Activated CD8-positive, alpha-beta memory T cell treated with anti-CD3 and anti-CD28 coated beads for 4 hours (primary cell): ENCODE measurements at places on chromosomes 7 and 10.

- DNase-seq = peak; percentile 27
Observed at GRCh38 chr7:130242198-130243014, 24.3 kb upstream of the CPA2 start.

- DNase-seq = no peak
Observed at GRCh38 chr7:149093228-149093627, 2.7 kb upstream of the ZNF786 start.

GRCh38 chr7:92988051-92988450, 129.7 kb downstream of the SAMD9 start:
- DNase-seq = no peak

DNA sequence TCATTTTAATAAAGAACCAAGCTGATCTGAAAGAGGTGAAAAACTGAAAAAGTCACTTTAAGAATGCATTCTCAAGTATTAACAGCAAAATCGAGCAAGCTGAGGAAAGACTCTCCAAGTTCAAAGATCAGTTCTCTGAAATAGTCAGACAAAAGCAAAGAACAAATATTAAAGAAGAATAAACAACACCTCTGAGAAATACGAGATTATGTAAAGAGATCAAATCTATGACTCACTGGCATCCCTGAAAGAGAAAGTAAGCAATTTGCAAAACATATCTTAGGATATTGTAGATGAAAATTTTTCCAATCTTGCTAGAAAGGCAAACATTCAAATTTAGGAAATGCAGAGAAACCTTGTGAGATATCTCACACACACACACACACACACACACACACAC, 138.4 kb upstream of the HGF start:
- DNase-seq = no peak

DNA sequence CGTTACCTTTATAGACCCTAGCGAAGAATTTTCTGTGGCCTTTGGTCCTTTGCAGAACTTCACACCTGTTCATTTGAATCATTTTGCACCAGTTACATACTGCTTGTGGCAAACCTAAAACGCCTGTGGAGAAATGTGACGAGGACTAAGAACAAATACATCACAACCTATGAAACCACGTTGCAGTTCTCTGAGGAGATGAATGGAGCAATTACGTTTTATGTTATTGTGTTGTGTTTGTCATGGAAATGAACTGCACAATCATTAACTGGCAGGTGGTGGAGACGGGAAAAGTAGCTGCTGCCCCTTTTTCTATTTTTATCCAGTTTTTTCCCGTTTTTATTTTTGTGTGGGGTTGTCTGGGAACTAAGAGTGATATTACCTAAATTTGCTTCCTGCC, 505.5 kb downstream of the SDK1 start:
- no peak for DNase-seq

DNA sequence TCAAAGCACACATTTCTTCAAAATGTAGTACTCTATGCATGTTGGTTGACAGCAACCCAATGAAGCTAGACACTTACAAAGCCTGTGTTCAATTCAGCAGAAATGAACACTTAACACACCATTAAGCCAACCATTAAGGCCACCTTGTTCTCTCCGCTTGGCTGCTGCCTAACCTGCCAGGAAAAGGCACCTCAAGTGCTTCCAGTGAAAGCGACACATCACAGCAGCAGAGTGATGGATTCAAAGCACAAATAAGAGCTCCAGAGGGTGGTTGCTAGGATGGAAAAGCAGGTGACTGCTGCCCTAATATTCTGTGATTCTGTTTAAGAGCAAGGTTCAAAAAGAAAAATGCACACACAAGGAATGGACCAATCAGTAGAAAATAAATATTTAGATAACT, 81.5 kb upstream of the GNAI1 start:
- no peak for DNase-seq
